ENCODE measurements at places on chromosomes 5 and 9. TPM values are rescaled to one million over a fixed set of nuclear protein-coding genes. Genes with fewer than 3 reads are reported as not detected.

PCDHA10 gene
- 0.16 TPM for total RNA-seq

OTP gene
- total RNA-seq = not detected

DELE1 gene
- total RNA-seq = 67.1 TPM

SLC4A9 gene
- 0.18 TPM for total RNA-seq

PCDHGB3 gene
- total RNA-seq = 0.53 TPM

CCDC183 gene
- total RNA-seq = 0.08 TPM

PHYHD1 gene
- total RNA-seq = 5.2 TPM

CREBRF gene
- total RNA-seq = 25.6 TPM

SLC1A1 gene
- total RNA-seq = 1.6 TPM

SLC6A3 gene
- not detected for total RNA-seq

DDX4 gene
- not detected for total RNA-seq

ZNF883 gene
- total RNA-seq = 0.69 TPM

LECT2 gene
- not detected for total RNA-seq

- no peak for DNase-seq
Observed at GRCh38 chr5:33074548-33074947, 363.4 kb downstream of the NPR3 start.

- DNase-seq = no peak
Observed at GRCh38 chr9:4986783-4987182, 1.7 kb downstream of the JAK2 start.

DNA sequence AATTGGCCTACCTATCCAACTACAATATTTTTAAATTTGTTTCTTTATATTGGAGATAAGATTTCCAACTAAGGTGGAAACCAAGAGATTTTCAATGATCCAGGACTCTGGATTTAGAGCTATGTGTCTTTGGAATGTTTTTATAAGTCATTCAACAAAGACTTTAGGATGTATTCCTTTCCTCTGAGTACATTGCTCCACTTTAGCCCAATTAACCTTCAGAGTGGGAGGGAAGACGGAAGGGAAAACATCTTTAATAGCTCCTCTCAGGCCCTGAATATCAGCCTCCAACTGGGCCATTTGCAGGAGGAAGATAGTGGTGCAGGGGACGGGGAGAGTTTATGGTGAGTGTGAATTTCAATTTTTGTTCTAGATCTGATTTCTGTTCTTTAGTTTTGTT, 239.2 kb downstream of the PIK3R1 start:
- no peak for DNase-seq

DNA sequence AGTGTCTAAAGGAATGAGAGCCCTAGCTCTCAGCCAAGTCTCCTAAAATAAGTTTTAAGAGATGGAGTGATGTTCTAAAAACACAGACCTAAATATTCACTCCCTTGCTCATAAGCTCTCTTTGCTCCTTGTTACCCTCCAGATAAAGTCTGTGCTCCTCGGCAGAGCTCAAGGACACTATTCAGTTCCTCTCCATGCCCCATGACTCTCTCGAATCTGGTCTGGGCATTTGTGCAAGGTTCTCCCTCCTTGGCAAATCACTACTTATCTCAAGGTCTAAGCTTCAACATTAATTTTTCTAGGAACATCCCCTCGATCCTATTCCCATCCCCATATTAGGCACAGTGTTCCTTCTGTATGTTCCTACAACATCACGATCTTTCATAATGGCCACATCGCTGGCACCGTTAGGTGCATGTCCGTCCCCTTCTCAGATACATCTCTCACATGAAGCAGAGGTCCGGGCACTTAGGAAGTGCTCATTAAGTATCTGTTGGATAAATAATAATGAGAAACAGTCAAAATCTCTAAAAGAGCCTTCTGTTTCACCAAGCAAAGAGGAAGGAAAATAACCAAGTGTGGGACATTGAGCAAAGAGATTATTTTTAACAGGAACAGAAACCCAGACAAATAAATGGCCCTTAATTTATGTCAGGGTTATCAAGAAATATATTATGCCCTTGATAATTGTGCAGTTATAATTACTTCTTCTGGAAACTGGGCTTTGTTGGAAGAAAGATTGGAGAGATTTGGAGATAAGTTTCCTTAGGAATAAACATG, 85.9 kb upstream of the HTR4 start:
- no peak for DNase-seq

DNA sequence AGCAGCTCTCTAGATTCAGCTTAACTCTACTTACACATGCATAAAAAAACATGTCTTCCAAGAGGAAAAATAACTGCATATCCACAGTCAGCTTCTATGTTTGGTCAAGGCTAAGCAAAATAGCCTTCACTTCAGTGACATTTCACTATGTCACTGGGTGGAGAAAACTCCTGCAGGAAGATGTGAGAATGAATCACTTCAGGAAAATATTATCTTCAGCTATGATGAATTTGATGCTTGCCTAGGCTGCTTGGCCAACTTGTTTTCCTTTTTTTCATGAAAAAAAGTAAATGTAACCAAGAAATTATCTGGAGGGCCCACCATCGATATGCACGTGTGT, 143.0 kb upstream of the ZNF608 start:
- peak; percentile 21 for DNase-seq

GRCh38 chr5:142343531-142343930, 18.7 kb upstream of the SPRY4 start:
- DNase-seq = no peak

DNA sequence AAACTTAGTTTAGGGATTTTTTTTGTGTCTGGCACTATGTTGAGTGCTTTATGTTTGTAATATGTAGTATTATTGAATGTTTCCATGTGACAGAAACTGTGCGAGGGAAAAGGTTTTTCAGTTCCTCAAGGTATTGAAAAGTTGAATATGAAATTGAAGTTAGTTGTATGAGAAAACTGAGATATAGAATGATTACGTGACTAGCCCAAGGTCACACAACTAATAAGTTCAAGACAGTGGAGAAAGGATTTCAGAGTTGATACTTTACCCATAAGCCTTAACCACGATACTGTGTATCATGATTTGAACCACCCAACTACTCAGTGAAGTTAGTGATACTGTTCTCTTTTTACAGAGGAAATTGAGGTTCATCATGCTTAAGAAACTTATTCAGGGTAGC, 5.7 kb downstream of the NIPBL start:
- DNase-seq = no peak

DNA sequence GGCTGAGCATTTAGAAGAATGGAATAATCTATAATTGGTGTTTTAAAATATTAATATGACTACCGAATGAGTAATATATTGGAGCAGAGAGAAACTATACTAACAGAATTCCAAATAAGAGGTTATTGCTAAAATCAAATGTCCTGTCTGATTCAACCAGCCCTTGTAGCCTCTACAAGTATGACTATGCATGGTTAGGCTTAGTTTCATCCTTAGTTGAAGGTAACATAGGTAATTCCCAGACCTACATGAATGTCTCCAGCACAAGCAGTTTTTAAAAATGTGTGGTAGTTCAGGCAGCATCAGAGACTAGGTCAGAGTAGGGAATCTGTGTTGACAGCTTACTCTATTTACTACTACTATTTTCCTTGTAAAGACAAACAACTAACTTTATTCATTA, 51.7 kb upstream of the SLC27A6 start:
- no peak for DNase-seq

DNA sequence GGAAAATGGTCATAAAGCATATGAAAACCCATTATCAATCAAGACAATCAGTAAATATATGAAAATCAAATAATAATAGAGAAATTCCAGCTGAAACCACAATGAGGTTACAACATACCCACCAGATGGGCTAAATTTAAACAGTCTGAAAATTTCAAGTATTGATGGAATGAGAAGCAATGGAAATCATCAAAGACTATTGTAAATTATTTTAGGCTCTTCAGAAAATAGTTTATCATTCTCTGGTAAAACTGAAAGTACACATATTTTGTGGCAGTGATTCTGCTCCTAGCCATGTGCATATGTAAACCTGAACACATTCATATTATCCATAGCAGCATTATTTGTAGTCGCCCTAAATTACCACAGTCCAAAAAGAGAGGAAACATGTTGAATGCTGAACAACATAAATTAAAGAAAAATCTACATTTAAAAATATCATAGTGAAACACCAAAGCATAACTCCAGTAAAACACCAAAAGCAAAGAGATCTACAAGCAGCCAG, 215.3 kb downstream of the PRELID2 start:
- no peak for DNase-seq

DNA sequence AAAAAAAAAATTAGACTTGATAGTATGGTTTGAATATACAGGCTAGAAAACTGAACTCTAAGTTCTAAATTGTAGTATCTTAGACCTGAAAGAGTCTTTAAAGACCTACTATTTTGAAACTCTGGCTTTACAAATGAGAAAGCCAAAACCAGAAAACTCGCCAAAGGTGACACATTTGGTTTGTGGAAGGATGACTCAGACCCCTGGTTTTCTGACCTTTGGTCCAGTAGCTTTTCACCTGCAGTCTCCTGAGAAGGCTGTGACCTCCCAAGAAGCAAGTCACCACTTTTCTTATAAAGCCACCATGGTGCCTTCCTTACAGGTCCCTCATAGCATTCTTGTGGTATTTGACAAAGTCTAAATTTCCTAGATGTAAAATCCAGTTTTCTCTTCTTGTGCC, 102.1 kb upstream of the CEP78 start:
- DNase-seq = no peak

- DNase-seq = no peak
Observed at GRCh38 chr9:115882911-115883310, 270.7 kb upstream of the PAPPA start.

DNA sequence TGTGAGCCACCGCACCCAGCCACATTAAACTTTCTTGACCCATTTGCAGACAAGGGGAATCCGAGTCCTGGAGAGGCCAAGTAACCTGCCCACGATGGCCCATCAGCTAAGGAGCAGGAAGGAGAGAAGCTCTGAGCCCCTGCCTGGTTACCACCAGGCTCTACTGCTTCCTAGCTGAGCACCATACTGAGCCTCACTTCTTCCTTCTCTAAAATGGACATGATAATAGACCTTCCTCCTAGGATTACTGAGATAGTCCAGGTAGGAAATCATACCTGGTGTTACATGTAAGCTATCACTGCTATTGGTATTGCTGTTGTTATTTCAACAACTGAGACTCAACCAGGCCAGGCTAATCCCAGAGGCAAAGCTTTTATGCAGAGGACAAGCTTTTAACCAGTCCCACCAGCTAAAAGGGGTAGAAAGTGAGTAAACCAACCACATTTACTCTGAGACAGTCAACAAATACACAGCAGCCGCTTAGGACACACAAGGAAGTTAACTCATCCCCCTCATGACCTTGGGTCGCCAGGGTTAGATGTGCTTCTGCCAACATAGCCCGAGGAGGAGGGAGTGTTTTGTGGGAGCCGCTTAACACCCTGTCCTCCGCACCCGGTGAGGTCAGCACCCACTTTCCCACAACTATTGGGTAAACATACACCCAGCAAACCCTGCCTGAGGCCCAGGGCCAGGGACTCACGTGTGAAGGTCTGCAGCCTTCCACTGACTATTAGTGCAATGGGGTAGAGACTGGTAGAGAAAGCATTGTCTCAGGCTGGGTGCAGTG, 20.6 kb upstream of the PTGES start:
- DNase-seq = no peak

GRCh38 chr9:20564650-20565049, 57.6 kb downstream of the MLLT3 start:
- no peak for DNase-seq

GRCh38 chr9:136482046-136482792, 621 bp downstream of the SEC16A start:
- DNase-seq = peak; percentile 35

GRCh38 chr5:96175090-96175489, 213.4 kb upstream of the ELL2 start:
- DNase-seq = peak; percentile 64

DNA sequence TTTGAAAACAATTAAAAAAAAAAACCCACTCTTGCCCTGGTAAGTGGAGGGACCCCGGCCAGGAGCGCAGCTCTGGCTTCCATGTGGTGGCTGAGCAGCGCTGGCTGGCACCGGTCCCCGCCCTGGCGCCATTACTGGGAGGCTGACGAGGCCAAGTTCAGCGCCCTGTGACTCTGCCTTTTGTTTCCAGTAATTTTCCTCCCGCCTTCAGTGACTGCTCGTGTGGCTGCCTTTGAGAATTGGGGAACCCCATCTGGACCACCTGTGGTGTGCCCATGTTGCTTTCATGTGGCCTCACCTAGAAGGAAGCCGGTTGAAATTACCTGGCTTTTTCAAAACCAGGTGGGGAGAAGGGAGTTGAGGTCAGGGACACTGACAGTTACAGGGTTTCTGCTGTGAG, 136.1 kb downstream of the GAPVD1 start:
- DNase-seq = no peak

DNA sequence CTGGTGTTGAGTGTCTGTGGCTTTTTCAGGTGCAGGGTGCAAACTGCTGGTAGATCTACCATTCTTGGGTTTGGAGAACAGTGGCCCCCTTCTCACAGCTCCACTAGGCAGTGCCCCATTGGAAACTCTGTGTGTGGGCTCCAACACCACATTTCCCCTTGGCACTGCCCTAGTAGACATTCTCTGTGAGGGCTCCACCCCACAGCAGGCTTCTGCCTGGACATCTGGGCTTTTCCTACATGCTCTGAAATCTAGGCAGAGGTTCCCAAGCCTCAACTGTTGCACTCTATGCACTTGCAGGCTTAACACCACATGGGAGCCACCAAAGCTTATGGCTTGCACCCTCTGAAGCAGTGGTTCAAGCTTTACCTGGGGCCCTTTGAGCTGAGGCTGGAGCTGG, 80.9 kb downstream of the BARX1 start:
- DNase-seq = no peak

GRCh38 chr5:177470759-177471536, 2.5 kb downstream of the DBN1 start:
- no peak for DNase-seq

DNA sequence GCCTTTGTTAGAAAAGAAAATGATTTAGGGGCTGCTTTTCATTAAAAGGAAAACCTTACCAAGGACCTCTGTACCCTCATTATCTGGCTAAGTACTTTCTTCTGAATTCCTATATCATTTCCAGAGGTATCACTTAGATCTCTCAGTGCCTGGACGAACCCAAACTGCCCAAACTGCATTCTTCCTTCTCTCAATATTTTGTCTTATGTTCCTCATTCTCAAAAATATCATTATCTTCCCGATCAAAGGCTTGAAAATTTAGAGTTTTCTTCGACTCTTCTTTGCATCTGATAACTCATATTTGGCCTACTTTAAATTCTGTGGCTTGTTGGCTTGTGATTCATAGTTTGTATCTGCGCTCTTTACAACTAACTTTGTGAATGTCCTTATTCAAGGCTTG, 136.7 kb upstream of the TAF11L2 start:
- no peak for DNase-seq

GRCh38 chr5:28254846-28255245, 1216.5 kb upstream of the CDH9 start:
- DNase-seq = no peak

GRCh38 chr9:114606597-114607207, 4.4 kb upstream of the TMEM268 start:
- no peak for DNase-seq

Data from SK-MEL-5 (cell line).